GM23338 (cell line): ENCODE measurements at places on chromosomes 2 and 18.

GRCh38 chr2:60499651-60500265 lies 53.7 kb downstream of the BCL11A start:
- no peak for DNase-seq

GRCh38 chr2:224221455-224221913 lies 180.4 kb downstream of the FAM124B start:
- peak; percentile 70 for DNase-seq

DNA sequence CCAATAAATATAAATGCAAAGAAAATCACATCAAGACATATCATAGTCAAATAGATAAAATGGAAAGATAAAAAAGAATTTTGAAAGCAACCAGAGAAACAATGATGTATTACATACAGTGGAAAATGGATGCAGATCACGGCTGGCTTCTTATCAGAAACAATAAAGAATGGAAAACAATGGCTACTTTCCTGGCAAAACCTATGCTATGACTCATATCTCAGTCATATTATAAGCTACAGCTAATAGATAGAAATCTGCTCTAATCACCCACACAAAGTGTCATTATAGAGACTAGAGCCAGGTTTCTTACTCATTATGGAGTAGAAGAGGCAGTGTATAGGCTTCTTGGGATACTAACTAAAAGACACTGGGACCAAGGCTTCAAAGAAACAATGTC lies 93.5 kb upstream of the TACR1 start:
- no peak for DNase-seq

DNA sequence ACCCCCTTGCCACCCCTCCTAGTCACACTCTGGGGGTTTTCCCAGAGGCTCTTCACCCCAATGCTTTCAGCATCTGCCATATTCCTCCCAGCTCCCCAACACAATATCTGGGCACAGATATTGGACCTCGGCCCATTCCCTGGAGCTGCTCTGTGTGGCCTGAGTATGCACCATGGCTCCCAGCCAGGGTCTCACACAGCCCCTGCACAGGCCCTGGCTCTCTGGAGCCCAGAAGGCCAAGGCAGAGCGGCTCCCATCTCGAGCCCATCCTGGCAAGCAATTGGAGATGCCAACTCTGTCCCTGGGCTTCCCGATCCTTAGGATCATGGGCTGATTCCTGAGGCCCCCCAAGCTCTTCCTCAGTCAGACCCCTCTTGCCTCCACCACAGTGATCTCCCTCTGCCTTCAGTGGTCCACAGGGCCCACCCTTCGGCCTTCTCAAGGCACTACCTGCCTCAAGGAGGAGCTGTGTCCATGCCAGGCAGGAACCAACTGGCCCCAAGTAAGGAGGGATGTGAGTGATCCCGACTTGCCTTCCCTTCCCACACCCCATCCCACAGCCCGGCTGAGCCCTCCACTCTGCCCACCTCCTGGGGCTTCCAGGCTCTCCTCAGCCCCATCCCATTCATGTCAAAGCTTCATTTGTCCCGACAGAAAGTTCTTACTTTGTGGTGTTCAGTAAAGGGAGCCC lies 62.7 kb downstream of the ADD2 start:
- no peak for DNase-seq
